ENCODE measurements at places on chromosomes 3 and 15.

DNA sequence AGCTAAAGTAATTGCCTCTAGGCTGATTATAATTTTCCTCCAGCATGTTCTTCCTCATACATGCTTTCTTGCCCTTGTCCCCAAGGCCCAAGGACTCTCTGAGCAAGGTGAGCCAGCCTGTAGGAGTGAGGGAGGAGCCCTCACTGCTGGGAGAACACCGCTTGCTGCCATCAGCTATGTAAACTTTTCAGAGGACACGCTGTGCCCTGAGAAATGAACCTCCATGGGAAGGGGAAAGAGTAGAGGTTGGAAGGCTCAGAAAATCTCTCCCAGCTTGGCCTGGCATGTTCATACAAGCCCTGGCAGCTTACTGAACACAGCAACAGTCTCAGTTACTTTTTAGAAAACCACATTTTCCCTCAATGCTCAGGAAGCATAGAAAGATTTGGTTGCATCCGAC is 103.0 kb upstream of the SLC24A5 start:
- no peak for DNase-seq

DNA sequence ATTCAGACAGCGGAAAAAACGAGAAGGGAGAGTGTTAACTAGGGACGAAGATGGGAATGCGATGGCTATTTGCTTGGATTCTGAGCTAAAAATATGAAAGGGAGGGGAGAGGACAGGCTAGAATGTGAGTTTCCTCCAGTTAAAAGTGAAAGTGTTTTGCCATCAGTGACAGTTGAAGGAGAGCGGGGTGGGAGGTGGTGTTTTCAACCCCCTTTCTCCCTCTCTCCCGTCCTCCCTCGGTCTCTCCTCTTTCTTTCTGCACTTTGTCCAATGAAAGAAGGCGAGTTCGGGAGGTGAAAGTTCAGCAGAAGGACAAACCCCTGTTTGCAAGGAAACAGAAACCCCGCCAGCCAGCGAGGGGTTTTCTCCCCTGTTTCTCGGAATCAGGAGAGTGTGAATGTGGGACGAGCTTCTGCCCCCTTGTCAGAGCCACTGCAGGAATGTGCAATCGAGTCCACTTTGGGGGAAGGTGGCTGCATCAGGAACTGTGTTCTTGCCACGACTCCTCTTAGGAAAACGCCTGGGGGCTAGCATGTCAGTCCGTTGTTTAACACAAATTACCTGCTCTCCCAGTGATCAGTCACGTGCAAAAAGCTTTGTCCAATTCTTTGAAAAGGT is 975 bp upstream of the FOXP1 start:
- peak; percentile 13 for DNase-seq

GRCh38 chr3:148206446-148206845 is 491.3 kb upstream of the AGTR1 start:
- DNase-seq: no peak

GRCh38 chr3:41708176-41708575 is 253.7 kb downstream of the ULK4 start:
- no peak for DNase-seq

GRCh38 chr3:50972029-50972428 is 297.3 kb downstream of the DOCK3 start:
- no peak for DNase-seq

DNA sequence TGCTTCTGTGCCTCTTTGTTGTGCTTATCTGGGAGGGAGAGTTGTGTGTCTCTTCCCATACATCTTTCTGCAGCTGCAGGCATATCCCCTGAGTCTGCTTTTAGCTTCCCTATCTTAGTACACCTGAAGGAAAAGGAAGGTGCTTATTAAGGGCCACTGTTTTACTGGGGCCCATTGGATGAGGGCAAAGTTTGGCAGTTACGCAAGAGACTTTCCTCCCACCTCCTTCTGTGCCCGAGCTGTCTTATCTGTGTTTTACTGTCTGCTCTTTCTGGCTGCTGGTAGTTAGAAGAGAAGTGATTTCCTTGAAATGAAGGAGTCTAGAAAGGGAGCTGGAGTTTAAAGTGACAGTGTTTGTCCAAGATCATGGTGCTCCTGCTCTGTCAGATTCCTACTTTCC is 66.5 kb downstream of the GABRG3 start:
- no peak for DNase-seq

DNA sequence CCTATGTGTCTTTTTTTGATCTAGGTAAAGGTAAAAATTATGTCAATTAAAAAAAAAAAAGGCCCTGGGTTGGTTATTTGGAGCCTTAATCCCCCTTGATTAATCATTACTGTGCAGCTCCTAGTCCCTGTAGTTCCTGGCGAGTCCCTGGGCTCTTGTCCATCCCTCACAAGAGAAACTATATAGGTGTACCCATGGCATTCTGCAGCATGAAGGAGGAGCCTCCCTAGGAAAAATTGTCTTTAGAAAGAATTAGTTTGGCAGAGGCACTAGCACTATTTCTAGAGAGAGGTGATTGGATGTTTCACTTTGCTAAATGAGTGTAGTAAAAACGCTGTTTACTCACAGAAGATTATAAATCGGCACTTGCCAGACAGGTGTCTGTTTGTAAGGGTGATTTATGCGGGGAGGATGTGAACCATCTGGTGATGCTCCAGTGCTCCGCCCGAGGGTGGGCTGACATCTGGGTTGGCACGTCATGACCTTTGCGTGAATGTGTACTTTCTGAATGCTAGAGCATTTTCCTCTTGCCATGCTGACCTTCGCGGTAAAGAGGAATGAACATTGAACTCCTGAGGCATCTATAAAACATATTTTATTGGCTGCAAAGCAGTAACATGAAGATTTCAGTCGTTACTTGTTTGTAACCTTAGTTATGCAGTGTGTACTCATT is 12.6 kb downstream of the PLCL2 start:
- peak; percentile 59 for DNase-seq

DNA sequence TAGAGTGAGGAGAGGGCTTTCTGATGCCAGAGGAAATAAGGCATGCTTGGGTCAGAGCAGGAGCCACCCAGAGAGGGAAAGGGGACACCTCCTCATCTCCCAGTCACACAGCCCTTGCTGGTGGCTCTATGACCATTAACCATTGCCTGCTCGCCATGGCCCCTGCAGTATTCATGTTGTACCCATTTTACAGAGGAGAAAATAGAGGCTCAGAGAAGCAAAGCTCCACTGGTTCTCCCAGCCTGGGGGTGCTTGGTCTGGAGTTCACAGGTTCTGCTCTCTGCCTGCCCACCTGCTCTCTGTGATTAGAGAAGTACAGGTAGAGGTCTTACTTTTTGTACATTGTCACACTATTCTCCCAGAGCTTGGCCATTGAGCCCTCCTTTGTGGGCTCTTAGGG is 56.2 kb downstream of the LINGO1 start:
- DNase-seq: no peak

DNA sequence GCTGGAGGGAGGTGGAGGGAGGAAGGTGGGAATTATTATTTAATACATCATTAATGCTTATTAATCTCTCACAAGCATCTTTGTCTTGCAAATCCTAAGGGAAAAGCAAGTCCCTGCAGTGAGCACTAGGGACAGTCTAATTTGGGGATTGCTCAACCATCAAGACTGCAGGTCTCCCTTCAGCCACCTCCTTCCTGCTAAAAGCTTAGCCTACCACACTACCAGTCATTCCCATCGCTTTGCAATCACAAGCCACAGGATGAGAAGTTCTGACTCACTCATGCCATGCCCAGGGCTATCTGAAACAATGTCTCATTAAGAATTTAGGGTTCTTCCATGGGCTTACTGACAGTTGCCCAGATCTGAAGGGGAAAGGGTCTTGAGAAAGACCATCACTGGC is 51.0 kb upstream of the EIF1B start:
- no peak for DNase-seq

DNA sequence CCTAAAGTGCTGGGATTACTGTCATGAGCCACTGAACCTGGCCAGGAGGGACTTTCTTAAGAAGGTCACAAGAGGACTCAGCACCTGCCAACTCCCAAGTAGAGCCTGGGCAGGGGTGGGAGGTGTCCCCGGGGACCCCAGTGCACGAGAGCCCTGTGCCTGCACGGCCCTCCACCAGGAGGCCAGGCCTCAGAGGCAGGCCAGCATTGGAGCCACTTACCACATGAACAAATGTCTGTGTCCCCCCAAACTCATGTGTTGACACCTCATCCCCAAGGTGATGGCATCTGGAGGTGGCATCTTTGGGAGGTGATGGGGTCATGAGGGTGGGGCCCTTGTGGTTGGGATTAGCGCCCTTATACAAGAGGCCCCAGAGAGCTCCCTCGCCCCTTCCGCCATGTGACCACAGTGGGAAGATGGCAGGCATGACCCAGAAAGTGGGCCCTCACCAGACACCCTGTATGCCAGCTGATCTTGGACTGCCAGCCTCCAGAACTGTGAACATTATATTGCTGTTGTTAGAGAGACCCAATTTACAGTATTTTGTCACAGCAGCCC is 3.2 kb upstream of the RPUSD3 start:
- no peak for DNase-seq

DNA sequence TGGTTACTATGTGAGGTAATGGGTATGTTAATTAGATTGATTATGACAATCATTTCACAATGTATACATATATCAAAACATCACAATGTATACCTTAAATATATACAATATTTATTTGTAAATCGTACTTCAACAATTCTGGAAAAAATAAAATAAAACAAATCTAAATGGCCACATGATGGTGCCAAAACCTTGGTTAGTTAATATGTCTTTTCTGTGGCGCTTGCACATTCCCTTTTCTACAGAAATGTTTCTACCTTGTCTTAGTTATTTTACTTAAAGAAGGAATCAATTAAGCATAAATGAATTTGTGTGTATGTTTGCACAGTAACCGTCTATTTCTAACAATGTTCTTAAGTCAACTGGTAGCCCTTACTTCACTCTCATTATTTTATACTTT is 53.4 kb downstream of the OXSM start:
- no peak for DNase-seq

DNA sequence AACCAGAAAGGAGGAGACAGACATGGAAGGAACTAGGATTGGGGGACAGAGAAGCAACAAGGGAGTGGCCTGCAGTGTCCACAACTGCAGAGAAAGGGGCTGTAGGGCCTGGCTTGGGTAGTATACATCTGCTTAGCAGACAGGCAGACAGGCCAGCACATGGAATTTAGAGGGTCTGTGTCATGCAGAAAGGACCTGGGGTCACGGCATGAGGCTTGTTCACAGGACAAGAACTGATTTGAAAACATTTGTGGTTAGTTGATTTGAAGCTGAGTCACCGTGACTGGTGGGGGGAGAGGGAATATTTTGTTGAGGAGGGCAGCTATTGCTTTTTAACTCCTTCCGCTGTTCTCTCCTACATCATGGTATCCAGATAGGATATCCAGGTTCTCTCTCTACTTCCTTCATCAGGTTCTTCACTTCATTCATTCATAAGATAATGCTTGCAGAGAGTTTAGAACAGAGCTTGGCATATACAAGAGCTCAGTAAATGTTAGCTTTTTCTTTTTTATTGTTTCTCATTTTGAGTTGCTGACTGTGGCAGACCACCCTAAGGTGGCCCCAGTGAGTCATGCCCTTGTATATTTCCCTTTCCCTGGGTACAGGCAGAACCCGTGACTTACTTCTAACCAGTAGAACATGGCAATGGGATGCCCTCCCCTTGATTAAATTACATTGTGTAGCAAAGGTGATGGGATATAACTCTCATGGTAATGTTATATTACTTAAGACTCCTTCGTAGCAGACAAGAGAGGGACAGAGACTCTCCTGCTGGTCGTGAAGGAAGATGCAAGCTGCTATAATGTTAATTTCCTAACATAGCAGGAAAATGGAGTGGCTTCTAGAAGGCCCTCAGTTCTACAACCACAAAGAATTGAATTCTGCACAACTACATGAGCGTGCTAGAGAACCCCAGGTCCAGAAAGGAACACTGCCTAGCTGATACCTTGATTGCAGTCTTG is 95.0 kb upstream of the NMNAT3 start:
- DNase-seq: no peak

DNA sequence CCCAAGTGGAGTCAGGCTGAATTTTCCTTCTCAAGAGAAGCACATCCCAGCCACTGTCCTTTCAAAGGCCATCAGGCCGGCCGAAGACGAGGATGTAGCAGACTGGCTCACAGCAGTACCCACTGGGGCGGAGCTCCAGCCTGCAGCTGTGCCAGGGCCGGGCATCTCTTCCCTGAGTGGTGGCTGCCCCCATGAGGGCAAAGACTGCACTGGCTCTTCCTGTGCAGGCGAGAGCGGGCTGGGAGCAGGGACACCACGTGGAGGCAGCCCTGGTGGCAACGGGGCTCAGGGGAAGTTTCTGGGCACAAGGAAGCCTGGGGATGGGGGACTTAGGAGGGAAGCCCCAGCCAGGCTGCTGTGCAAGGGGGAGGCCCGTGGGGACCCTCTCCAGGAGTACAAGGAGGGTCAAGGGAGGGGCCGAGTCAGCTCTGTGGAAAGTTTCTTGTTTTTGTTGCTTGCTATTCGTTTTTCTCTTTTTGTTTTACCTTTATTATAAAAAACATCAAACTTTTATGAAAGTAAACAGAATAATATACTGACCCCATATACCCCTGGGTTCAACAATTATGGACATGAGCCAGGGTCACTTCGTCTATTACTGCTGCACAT is 66.1 kb downstream of the RPN1 start:
- peak; percentile 18 for DNase-seq

GRCh38 chr3:126259411-126260391 is 79.3 kb upstream of the ALDH1L1 start:
- DNase-seq: no peak

DNA sequence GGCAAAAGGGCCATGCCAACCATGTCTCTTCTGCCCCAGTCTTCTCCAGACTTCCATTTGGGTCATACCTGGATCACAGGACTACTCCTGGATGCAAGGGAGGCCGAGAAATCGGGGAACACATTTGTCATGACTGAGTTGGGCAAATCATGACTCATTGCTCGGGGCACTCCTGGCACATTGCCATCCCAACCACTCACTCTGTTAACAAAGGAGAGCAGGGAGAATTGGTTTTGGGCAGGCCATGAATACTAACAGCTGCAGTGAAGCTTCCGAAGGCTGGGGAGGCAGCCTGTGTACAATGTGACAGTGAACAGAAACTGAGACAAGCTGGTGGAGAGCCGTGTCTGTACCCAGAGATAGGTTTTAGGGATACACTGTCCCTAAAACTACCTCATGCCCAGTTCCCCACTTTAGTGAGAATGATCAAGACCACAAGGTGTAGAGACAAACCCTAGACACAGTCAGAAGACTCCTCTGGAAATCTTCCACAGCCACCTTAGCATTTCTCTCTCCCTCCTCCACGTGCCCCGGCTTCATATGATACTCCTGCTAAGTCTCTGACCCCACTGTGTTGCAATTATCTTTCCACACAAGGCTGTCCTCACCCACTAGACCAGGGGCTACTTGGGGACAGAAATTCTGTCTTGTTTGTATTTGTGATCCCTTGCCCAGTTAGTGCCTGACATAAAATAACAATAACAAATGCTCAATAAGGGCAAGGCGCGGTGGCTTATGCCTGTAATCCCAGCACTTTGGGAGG is 10.5 kb upstream of the BUB1B start:
- no peak for DNase-seq

DNA sequence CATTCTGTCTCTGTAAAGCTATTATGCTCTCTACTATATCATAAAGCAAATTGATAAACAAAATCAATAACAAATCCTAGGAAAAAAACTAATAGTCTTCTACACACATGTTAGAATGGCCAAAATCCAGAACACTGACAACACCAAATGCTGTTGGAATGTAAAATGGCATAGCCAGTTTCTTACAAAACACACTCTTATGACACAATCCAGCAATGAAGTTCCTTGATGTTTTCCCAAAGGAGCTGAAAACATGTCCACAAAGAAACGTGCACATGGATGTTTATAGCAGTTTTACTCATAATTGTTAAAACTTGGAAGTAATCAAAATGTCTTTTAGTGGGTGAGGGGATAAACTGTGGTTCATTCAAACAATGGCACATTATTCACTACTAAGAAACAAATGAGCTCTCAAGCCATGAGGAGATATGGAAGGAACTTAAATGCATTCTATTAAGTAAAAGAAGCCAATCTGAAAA is 32.7 kb downstream of the CADM2 start:
- DNase-seq: no peak
